ENCODE measurements at places on chromosomes 12 and 14.

DNA sequence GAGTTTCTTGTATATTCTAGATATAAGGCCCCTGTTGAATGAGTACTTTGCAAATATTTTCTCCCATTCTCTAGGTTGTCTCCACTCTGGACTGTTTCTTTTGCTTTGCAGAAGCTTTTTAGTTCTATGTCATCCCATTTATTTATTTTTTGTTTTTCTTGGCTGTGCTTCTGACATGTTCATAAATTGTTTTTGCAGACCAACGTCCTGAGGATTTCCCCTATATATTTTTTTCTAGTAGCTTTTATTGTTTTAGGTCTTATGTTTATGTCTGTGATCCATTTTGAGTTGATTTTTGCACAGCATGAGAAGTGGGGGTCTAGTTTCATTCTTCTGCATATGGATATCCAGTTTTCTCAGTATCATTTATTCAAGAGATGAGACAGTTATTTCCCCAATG is 70.4 kb upstream of the BTG1 start:
- DNase-seq, result no peak

GRCh38 chr12:104695453-104696148 is 238.9 kb downstream of the CHST11 start:
- DNase-seq, result no peak

DNA sequence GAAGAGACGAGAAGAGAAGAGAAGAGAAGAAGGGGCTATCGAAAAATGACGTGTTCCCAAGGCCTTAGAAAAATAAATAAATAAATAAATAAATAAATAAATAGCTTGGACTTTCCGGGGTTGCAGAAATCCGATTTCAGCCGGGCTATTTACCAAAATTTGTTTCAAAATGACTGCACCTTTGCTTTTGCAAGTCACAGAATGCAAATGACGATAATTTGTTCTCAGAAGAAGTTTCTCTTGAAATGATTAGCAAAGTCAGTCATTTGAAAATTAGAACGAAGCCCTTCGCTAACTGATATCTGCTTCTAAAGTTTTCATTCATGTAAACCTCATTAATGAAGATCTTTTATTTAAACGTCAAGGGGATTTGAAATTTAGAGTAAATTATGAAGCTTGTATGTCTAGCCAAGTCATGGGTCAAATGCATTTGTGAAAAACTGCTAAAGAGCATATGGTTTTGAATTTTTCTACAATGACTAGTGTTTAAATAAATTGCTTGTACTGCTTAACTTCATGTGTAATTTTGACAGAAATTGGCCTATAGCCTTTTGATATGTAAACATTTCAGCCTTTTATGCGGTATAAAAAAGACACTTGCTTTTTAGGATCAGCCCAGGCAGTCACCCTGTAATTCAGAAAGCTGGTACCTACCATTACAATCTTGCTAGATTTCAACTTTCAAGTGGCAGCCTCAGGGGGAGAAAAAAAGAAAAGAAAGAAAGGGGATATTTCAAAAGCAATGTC is 4.6 kb upstream of the GSC start:
- no peak for DNase-seq

DNA sequence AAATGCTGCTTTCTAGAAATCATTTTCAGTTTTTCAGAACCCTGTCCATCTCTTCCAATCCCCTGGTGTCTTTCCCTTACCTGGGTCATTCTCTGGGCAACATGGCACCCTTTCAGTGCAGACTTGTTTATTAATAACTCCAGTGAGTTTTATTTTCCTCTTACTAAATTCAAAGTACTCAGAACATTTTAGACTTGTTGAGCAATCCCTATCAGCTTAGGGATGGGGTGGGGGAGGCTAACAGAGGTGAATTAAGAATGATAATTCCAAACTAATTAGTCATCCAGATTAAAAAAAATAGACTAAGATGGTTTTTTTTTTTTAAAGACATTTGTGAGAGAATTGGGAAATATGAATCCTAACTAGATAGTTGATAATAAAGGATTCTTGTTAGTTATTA is 10.7 kb downstream of the GPRC5A start:
- no peak for DNase-seq

DNA sequence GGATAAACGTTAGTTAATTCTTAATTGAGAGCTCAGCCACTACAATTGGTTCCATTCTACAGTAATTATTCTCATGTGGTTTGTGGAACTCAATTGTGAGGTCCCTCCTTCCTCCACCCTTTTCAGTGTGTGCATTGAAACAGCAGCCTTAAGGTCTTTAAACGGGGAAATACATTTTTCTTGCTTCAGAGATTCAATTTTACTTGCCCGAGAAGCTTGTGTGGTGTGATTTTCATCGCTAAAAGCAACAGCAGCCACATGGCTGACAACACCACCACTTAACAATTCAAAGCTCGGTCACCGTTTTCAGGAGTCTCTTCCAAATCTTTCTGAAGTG is 733 bp upstream of the PPFIBP1 start:
- DNase-seq, result no peak

GRCh38 chr12:48023386-48023785 is 19.1 kb upstream of the COL2A1 start:
- no peak for DNase-seq

GRCh38 chr12:101040936-101041335 is 169.1 kb downstream of the SLC5A8 start:
- DNase-seq, result no peak

DNA sequence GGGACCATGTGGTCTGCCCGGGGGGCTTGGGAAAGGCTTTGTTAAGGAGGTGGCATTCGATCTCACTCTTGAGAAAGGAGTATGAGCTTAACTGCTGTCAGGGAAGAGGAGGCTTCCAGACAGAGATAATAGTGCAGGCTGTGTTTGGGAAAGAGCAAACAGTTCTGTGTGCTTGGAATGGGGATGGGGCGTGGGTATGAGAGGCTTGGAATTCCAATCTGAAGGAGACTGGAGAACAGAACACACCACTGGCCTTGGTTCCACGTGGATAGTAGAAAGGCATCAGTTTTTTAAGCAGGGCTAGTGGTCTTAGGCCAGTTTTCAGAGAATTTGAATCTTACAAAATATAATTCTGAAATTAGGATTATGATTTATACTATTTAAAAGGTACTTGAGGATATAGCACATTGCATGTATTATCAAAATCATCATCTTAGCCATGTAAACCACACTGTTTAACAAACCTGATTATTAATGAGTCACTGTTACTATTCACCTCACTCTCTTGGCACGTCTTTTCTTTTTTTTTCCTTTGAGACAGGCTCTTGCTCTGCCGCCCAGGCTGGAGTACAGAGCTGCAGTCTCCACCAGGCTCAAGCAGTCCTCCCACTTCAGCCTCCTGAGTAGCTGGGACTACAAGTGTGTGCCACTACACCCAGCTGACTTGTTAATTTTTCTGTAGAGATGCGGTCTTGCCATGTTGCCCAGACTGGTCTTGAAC is 38.5 kb upstream of the KCNK13 start:
- no peak for DNase-seq

DNA sequence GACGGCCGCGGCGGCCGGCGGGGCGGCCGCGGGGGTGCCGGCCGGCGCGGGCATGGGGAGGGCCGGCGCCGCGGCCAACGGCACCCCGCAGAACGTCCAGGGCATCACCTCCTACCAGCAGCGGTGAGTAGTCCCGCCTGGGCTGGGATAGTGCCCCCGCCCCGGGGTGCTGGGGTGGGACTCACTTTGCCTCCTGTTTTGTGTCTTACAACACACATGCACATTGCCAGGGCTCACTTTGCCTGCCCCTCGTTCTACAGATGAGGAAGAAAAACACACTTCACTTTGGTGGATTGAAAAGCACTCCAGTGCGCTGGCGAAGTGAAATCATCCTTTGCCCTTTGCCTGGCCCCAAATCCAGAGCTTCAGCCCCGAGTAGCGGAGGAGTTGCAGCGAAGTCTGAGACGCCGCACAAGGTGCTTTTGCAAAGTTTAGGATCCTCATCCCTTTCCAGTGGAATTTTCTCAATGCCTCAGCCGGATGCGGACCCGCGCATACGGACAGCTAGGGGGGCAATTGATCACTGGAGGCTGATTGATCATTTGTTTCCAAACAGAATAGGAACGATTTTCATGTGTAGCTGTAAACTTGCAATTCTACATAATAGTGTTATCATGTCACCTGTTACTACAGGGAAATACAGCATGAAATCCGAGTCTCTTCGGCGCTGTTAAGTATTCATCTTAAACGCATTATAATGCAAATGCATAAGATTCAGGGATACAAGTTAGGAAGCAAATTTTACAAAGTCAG is 3.6 kb upstream of the NPAS3 start:
- no peak for DNase-seq

DNA sequence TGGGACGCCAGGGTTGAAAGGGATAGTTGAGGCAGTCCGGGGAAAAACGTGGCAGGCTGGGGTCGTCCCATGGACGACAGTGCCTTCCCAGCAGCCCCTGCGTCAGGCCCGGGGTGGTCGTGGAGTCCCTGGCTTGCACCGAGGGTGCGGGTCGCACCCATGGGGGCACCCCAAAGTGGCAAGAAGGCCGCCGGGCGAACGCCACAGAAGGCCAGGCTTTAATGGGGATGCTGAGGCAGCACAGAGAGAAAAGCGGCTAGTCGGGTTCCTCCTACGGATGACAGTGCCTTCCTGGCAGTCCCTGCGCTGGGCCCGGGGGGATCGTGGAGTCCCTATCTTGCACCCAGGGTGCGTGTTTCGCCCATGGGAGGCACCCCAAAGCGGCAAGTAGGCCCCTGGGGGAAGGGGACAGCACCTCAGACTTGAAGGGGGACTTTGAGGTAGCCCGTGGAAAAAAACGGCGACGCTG is 158.6 kb upstream of the ALG10B start:
- no peak for DNase-seq

GRCh38 chr14:39085933-39086332 is 17.1 kb downstream of the SEC23A start:
- DNase-seq, result no peak

Data from LNCaP clone FGC (cell line).